ENCODE measurements at places on chromosomes 7 and 10. TPM values are rescaled to one million over a fixed set of nuclear protein-coding genes. Genes with fewer than 3 reads are reported as not detected.

The TMEM273 gene
- total RNA-seq = not detected

The SNCG gene
- total RNA-seq = 8.7 TPM

The SPDYE11 gene
- total RNA-seq = not detected

The THAP5 gene
- total RNA-seq = 23.4 TPM

The MARCHF5 gene
- 17.3 TPM for total RNA-seq

The KCP gene
- total RNA-seq = 0.50 TPM

The AKR1B15 gene
- not detected for total RNA-seq

DNA sequence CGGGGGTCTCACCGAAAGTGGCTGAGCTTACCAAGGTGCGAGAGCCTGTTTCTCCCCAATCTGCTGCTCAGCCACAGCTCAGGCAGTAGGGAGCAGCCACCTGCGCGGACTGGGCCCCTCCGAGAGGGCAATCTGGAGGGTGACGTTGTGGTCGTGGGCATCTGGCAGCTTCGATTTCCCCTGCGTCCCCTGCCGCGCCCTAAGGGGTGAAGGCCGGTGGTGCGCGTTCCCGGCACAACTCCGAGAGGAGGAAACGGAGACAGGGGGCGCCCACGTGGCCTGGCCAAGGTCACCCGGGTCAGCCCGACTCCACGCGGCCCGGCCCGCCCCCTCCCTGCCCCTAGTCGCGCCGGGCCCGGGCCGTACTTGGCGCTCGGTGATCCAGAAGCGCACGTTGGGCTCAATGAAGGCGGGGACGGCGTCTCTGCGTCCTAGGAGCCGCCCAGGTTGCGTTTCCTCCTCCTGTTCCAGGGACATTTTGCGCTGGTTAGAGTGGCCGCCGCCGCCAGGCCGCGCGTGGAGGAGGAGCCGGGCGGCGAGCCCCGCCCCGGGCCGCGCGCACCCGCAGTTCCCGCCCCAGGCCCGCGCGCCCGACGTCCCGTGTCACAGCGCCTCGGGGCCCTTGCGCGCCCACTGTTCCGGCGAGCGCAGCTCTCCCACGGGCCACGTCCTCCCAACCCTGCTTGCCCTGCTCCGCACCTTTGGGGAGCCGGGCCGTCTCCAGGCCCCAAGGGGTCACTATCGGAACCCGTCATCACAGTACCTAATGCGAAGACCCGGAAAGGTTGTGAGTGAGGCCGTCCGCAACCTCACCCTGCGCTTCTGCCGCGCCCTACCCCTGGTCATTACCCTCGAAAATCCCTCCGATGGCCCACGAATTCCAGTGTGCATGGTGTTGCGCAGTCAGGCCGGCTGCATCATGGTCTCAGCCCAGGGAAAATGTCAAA, at the start of gene SFXN4:
Gene SFXN4, minus strand, starts transcription at position 544 of the 947 bp plus-strand sequence. Its CDS starts 67 bp downstream, at position 477.
- peak; percentile 51 for DNase-seq

DNA sequence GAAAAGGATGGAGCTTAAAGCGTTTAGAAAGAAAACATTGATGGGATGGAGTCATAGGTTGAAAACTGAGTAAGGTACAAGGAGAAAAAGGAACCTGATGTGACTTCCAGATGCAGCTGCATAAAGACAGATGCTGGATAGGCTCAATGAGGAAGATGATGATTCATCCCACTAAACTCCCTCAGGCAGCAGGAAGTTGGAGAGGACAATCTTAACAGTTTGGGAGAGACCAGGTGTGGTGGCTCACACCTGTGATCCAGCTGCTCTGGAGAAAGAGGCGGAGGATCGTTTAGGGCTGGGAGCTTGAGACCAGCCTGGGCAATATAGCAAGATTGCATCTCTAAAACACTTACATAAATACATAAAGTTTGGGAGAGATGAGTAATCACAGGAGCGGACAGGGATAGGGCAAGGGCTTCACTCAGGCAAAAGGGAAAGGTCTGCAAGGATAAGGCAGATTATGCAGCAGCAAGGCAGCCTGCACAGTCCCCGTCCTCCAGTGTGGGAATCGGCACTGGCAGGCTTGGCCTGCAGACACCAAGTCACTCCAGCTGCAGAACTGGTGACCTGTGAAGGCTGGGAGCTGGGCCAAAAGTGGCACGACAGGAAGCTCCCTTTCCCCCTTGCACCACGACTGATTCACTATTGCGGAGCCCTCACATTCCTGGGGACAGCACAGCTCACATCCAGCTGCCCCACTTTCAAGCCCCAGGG, 438.5 kb downstream of the GRID1 start:
- no peak for DNase-seq

GRCh38 chr10:23869548-23869947, 339.4 kb upstream of the KIAA1217 start:
- DNase-seq = no peak

DNA sequence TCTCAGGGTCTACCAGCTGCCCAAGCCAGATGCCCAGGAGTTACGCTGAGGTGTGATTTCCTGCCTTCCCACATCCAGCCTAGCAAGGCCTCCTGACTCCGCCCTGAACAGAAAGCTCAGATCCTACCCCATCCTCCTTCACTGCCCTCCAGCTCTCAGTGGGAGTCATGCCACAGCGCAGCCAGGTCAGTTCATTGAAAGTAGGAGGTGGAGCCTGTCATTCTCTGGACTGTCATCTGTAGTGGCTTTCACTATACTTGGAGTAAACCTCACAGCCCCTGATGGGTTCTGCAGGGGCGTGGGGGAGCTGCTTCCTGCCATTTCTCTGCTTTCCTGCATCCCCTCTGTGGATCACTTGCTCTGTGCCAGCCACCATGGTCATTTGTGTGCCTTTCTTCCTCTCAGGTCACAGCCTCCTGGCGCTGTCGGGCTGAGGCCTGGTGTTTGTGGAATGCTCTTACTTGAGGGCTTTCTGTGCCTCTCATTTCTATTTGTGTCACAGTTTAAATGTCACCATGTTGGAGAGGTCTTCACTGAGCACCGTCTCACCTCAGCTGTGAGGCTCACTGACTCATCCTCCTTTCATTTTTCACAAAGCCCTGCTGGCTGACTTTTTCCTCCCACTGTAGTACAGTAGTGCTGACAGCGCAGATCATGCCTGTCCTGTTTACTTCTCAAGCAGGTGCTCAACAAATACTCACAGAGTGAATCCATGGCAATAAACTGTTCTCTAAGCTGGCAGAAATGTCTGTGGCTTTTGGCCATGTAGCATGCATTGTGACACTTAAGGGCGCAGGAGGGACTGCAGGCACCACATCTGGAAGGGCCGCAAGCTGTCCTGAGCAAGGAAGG, 61.0 kb upstream of the TMEM248 start:
- no peak for DNase-seq

- DNase-seq = peak; percentile 38
Measured at GRCh38 chr7:134083766-134084487, 43.2 kb upstream of the LRGUK start.

DNA sequence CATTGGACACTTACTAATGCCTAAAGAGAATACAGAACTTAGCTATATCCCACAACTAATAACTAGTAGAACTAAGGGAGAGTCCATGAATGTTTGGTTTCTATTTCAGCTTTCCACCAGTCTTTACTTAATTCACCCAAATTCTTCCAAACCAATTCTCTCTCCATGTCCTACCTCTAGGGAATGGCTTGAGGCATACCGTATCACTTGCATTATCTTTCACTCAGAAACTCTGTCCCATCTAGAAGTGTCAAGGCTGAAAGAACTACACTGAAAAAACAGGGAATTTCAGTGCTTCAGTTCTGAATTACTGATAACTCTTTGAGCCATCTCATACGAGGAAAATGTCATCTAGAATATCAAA, 758 bp downstream of the TMEM168 start:
- peak; percentile 0 for DNase-seq

GRCh38 chr10:650441-650851, 39.0 kb downstream of the DIP2C start:
- no peak for DNase-seq

DNA sequence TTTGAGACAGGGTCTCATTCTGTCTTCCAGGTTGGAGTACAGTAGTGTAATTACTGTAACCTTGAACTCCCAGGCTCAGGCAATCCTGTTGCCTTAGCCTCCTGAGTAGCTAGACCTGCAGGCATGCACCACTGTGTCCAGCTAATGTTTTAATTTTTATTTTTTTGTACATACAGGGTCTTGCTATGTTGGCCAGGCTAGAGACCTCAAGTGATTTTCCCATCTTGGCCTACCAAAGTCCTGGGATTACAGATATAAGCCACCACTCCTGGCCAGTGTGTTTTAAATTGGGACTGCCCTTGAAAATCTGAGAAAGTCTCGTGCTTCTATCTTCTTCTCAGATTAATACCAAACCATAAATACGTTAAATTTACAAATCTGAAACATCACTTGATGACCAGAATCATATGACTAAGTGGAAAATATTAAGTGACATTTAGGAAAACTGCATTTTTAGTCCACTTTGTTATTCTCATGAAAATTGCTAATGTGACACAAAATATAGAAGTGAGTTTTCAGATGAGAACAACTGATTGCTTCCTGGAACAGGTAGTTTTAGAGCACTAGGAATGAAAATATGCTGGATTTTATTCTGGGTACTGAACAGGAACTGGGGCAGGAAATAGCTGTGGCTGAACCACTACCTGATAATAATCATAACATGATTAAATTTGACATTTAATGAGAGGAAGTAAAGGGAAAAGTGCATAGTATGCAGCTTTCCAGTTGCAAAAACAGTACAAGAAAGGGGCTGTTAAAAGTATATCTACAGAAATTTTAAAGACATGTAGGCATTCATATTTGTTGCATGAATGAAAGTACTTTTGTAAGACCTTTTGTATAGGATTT, 4.2 kb downstream of the PHTF2 start:
- no peak for DNase-seq

GRCh38 chr7:37601321-37601720, 82.2 kb upstream of the GPR141 start:
- DNase-seq = no peak

GRCh38 chr10:95832216-95833041, 75.3 kb upstream of the CC2D2B start:
- no peak for DNase-seq

GRCh38 chr10:71651428-71651827, 68.2 kb downstream of the C10orf105 start:
- DNase-seq = no peak

DNA sequence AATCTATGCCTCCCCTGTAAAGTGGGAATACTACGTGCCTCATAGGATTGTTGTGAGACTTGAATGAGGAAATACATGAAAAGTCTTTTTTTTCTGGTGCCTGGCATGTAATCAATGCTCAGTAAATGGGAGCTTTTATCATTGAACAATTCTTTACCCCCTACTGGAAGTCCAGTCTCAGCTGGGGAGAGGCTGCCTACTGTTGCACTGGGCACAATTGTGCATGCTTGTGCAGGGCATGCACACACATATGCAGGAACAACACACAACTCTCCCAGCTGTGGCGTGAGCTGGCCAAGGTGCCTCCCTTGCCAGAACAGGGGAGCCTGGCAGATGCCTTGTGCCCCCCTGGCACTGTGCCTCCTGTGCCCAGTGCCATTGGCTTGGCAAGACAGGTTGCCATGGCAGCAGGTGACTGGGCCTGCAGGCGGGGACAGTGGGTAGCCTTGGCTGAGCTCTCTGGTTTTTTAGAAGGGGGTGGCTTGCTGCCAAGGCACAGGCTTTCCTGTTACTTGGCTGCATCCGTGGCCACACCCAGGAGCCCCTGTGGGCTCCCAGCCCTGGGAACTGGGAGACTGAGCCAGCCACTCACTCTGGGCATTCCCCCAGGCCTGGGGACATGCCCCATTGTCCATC, 16.1 kb upstream of the PALD1 start:
- peak; percentile 23 for DNase-seq

DNA sequence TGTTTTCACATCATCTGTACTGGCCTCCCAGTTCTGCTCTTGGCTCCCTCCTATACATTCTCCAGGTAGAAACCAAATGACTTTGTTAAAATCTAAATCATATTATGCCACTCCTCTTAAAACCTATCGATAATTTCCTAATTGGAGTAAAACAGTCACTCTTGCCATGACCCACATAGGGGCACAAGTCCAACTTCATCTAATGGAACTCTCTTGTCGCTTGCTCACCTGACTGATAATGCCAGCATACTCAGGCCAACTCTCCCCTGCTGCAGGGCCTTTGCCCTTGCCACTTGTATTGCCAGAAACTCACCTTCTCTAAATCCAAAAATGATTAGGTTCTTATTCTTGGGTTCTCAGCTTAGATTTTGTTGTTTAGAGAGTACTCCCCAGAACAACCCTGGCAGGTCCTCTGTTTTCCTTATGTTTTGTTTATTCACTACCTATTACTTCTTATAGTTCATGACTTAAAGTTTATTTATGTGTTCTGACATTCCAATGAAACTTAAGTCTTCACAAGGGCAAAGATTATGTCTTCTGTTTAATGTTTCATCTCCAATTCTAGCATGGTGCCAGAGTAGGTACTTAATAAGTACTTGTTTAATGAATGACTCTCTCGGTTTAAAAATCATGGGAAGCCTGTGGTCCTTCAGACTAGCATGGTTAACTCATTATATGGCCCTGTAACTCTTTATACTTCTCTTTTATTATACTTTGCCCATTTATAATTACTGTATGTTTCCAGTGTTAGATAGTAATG, 345.9 kb upstream of the SMIM30 start:
- no peak for DNase-seq

- DNase-seq = no peak
Measured at GRCh38 chr10:91424016-91424415, 13.9 kb downstream of the HECTD2 start.

DNA sequence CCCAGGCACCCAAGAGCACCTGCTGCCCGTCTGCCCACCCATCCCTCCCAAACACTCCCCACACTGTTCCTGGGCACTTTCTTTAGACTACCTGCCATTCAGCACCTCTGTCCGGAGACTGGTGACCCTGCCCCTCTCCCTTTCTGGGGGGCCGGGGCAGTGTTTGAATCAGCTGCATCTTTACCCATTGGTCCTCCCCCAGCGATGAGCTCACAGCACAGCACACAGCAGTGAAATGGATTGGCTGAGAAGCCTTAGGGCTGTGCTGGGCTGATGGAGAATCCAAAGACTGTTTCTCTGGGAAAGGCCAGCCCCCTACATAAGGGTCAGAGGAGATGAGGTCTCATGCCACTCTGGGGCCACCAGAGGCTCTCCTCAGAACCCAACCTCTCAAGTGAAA, 40.2 kb downstream of the VWA2 start:
- DNase-seq = no peak

GRCh38 chr7:29598613-29599012, 35.0 kb downstream of the PRR15 start:
- DNase-seq = no peak

DNA sequence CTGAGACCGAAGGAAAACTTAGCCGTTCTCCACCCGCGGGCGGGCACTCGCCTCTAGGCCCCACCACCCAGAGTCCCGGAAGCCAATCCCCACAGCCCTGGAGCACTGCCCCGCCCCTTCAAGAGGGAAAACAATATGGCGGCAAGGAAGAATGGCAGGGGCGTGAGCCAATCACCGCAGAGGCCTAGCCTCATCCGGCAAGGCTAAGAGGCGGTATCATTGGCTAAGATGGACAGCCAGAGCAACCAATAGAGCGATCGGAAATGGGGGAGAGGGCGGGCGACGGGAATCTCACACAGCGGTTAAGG, 529 bp downstream of the ACTR1A start:
- peak; percentile 99 for DNase-seq

DNA sequence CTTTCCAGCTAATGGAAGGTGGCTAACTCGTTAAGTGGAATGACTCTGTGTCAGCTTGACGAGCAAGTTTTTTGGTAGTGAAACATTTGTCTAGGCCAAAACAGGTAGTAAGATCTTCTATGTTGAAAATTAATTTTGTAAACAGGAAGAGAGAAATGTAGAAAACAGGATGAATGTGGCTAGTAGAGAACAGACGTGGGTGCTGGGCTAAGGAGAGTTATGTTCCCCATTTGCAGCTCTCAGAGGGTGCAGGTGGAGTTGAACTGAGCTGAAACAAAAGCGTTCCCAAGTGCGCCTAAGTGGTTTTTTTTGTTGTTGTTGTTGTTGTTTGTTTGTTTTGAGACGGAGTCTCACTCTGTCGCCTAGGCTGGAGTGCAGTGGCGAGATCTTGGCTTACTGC, 59.5 kb upstream of the SRPK2 start:
- DNase-seq = no peak

Data from fibroblast of lung (primary cell).